Ammon's horn (tissue), 1 donor: ENCODE measurements at places on chromosomes 2 and 18.
A peak's percentile ranks its signal among the peaks of the same experiment; 100 is the strongest.

DNA sequence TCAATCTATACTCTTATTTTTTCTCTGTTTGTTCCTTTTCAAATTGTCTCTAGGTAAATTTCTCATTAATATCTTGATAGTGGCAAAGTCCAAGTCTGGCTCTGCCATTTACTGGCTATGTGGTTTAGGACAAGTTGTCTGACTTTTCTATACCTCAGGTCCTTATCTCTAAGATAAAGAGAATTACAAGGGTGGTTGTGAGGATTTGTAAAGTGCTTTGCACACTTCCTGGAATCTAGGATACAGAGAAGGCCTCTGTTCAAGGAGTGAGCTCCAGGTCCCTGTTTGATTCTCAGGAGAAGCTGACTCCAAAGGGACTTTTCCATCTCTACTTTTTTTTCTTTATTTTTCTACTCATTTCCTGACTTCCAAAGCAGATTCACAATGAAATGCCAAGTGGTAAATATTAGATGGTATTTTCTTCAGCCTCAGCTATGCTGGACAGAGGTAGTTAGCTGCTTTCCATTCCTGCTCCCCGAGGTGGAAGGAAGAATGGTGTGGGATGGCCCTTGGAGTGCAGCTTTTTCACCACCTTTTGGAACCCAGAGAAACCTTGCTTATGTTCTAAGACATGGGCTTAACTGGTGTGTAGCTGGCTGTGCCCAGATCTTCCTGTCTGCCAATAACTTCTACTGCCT lies 90.5 kb downstream of the GALNT1 start:
- DNase-seq = no peak

DNA sequence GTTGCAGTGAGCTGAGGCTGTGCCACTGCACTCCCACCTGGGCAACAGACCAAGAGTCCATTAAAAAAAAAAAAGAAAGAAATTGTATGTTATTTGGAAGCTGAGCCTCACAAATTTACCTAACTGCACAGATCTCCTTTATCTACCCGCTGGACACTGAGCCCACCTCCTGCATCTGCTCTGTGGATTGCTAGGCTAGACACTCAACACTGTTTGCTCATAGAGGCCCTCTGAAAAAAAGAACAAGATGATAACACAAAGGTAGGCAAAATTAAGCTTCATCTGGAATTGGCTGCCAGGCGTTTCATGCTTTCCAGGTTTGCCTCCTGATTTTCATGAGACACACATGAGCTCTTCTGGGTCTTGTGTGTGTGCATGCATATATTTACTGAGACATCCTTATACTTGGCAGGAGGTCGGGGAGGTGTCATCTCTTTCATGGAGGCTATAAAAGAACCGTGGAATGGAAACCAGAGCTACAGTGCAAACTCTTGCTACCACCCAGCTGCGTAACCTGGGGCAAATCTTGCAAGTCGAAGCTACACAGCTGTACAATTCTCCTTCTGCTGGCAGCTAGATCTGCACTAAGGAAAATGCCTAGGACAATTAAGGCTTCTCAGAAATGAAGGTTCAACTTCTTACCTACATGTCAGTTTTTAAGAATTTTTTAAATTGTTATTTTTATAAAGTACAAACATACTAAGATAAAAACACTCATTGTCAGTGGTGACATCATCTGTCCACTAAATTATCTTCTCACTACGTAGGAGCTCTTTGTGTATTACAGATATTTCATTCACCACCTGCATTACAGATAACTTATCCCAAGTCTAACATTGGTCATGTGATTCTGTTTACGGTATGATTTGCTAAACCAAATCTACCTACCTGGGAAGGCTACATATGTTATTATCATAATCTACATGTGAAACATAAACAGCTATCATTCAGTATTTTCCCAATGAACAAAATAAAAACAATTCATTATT lies 63.1 kb downstream of the CABYR start:
- no peak for DNase-seq

- no peak for DNase-seq
These were observed 176.2 kb downstream of the GBX2 start for GRCh38 chr2:235992024-235992423.

DNA sequence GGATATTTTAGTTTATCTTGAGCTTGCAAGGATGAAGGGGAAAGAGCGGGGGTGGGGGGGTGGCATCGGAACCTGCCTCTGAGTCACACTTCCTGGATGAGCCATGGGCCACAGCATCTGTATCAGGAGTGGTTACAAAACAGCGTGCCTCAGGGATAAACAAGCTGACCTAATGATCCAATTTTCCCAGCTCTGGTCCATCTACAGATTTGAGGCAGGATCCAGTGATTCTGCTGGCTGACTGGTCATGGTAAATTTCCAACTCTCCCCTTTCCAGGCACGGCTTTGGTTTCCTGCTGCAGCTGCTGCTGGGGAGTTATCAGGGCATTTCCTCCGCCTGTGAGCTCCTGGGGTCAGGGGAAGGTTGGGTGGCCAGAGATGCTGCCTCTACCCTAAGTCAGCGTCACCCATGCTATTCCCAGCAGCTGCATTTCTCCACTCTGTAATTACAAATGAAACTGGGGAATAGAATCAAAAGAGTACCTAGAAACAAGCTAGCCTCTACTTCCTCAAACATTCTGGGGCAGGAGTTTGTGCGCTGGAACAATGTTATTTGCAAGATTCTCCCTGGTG lies 4.7 kb upstream of the HPCAL1 start:
- DNase-seq = no peak

DNA sequence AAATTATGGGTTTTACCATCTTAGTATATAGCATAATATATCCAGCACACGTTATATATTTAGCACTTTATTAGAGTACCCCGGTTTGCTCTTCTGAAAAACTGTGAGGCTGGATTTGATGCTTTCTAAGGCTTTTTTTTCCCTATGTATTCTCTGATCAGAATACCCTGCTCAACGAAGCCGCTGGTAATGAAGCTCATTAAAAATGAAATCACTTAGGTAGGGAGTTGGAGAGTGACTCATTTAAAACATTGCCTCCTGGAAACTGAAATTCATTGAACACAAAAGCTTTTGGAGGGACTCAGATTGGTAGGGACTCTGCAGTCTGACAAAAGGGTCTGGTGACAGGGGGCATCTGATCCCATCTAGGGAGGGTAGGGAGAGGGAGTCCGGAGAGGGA lies 365.4 kb upstream of the MEX3C start:
- DNase-seq = no peak

- no peak for DNase-seq
These were observed 305.4 kb downstream of the AFF3 start for GRCh38 chr2:99836690-99837605.

GRCh38 chr2:31219131-31219969 lies 2.0 kb upstream of the CAPN14 start:
- no peak for DNase-seq

DNA sequence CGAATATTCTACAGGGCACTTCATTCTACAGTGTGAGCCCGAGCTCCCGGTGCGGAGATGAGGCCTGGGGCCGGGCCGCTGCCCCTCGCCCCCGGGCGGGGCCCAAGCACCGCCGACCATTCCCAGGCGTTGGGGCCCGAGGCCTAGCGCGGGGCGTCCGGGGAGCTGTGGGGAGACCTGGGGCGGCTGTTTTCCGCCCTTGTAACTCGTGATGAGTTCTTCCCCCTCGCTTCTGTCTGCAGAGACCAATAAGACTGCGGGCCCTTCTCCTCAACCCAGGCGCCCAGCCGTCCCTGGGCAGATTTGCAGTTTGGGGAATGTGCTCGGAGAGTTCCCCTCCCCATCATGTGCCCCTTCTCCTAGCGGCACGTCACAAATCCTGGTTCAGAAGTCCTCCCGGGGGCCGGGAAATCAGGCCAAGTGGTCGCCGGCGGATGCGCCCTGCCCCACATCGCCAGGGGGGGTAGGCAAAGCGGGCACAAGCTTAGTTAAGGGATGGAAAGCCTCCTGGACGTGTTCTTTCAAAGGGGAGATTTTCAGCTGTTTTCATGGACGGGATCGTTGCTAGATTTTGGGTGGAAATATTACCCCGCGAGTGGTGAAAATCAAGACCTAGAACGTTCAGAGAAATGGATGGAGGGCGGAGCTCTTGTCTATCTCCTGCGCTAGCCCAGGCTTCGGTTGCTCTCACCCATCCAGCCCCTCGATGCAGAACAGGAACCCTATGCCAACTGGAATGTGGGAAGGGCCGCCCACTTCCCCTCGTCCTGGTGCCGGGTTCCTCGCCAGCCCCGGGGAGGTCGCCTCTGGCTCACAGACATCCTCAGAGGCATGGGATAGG lies 18.8 kb upstream of the HAAO start:
- DNase-seq = peak; percentile 73

- peak; percentile 55 for DNase-seq
These were observed 22.1 kb downstream of the IKZF2 start for GRCh38 chr2:213129311-213129710.

DNA sequence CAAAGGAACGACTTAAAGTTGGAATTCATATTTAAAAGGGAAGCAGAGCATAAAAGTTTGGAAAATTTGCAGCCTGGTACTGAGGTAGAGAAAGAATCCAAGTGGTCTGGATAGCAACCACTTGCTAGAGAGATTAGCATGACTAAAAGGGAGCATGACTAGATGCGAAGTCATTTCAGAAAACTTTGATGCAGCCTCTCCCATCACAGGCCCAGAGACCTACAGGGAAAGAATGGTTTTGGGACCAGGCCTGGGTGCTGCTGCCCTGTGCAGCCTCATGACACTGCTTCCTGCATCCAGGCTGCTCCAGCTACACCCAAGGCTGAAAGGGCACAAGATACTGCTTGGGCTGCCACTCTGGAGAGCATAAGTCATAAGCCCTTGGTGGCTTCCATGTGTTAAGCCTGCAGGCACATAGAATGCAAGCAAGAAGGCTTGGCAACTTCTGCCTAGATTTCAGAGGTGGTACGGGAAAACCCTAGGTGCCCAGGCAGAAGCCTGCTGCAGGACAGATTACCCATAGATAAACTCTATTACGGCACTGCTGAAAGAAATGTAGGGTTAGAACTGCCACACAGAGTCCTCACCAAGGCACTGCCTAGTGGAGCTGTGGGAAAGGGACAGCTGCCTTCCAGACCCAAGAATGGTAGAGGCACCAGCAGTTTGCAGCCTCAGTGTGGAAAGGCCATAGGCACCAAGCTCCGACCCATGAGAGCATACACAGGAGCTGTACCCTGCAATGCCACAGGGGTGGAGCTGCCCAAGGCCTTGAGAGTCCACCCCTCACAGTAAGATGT lies 12.6 kb upstream of the CHN1 start:
- no peak for DNase-seq

GRCh38 chr2:159351977-159352376 lies 65.5 kb upstream of the WDSUB1 start:
- DNase-seq = no peak

GRCh38 chr18:23735021-23735464 lies 45.8 kb downstream of the LAMA3 start:
- no peak for DNase-seq

- peak; percentile 43 for DNase-seq
These were observed 98.7 kb upstream of the MGAT5 start for GRCh38 chr2:134155134-134155533.

- peak; percentile 39 for DNase-seq
These were observed 79.6 kb downstream of the SPTBN1 start for GRCh38 chr2:54535599-54536195.

- DNase-seq = no peak
These were observed 82.1 kb downstream of the MAP4K4 start for GRCh38 chr2:101779656-101780055.

- DNase-seq = no peak
These were observed 39.7 kb downstream of the TMEM177 start for GRCh38 chr2:119718501-119719260.

GRCh38 chr2:112095681-112096080 lies 40.6 kb downstream of the TMEM87B start:
- DNase-seq = no peak

GRCh38 chr2:26975102-26975501 lies 4.7 kb downstream of the MAPRE3 start:
- DNase-seq = no peak

DNA sequence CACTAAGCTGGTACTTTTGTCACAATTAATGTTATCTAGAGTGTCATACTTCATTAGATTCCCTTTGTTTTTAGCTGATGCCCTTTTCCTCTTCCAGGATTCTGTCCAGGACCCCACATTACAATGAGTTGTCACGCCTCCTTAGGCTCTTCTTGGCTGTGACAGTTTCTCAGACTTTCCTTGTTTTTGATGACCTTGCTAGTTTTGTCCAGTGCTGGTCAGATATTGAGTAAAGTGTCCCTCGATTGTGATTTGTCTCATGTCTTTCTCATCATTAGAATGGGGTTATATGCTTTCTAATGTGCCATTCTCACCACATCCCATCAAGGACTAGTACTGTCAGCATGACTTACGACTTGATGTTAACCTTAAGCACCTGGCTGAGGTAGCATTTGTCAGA lies 162.3 kb downstream of the FHOD3 start:
- DNase-seq = no peak

- peak; percentile 85 for DNase-seq
These were observed at the start of gene SERPINE2 for GRCh38 chr2:224039080-224039769. SERPINE2 (minus strand) TSS chr2:224039286; CDS start chr2:224001900, 37,386 bp downstream.

- DNase-seq = no peak
These were observed 850.6 kb downstream of the CNTNAP5 start for GRCh38 chr2:124875627-124876244.

- no peak for DNase-seq
These were observed 408.6 kb downstream of the MTX2 start for GRCh38 chr2:176677746-176678265.

GRCh38 chr2:221973502-221973901 lies 325.3 kb downstream of the PAX3 start:
- DNase-seq = no peak

GRCh38 chr2:145985517-145985916 lies 1465.6 kb upstream of the ZEB2 start:
- DNase-seq = no peak

DNA sequence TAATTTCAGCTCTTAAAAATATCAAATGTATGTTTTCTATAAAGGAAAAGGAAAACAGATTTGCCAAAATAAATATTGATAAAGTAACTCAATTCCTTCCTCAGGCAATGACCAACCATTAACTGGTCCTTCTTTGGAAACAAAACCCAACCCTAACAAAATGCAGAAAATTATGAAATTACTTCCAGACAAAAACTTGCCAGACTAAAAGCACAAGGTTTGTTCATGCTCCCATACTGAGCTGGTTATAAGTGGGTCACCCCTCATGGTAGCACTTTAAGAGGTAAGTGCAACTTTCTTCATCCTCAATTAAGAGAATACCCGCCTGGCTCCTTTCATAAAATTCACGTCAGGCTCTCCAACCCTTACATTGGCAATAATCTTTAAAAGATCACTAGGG lies 31.1 kb upstream of the TTC32 start:
- no peak for DNase-seq

GRCh38 chr18:8416212-8417019 lies 192.8 kb upstream of the RAB12 start:
- DNase-seq = no peak
